ENCODE measurements at places on chromosomes 16 and 17. TPM values are rescaled to one million over a fixed set of nuclear protein-coding genes. Genes with fewer than 3 reads are reported as not detected.

Gene CCDC200
- total RNA-seq: not detected

Gene FNDC8
- total RNA-seq: not detected

Gene CORO1A
- 1,151 TPM for total RNA-seq

Gene ST6GALNAC2
- not detected for total RNA-seq

Gene PLXDC1
- total RNA-seq: 1.7 TPM

Gene CORO6
- total RNA-seq: 11.6 TPM

Gene DHRS7C
- not detected for total RNA-seq

Gene ARHGAP44
- total RNA-seq: 0.22 TPM

Gene SLC38A8
- not detected for total RNA-seq

Gene GLP2R
- not detected for total RNA-seq

Gene ENPP7
- not detected for total RNA-seq

Gene PHOSPHO1
- total RNA-seq: not detected

Gene LPCAT2
- not detected for total RNA-seq

Gene ZNF205
- not detected for total RNA-seq

Gene OR1F1
- total RNA-seq: not detected
